ENCODE measurements at places on chromosomes 11 and 22. TPM values are rescaled to one million over a fixed set of nuclear protein-coding genes. Genes with fewer than 3 reads are reported as not detected.

Gene CHRM1
- total RNA-seq: not detected

Gene SCN2B
- under 0.01 TPM for total RNA-seq

Gene LUZP2
- total RNA-seq: 0.14 TPM

Gene NUCB2
- total RNA-seq: 152 TPM

Gene MCHR1
- total RNA-seq: 1.00 TPM

Gene ZNHIT2
- 6.3 TPM for total RNA-seq

Gene KRTAP5-2
- total RNA-seq: not detected

Gene TUBA8
- total RNA-seq: 0.43 TPM

Gene ISX
- not detected for total RNA-seq

Gene C11orf86
- 0.28 TPM for total RNA-seq

Gene LBHD1
- total RNA-seq: 3.0 TPM

Gene BAIAP2L2
- 0.28 TPM for total RNA-seq

Gene CD3G
- total RNA-seq: not detected

Gene OR51B5
- 0.18 TPM for total RNA-seq

Gene PLEKHA7
- 0.18 TPM for total RNA-seq

Gene RHOD
- 17.4 TPM for total RNA-seq

Gene FAT3
- total RNA-seq: 0.14 TPM

Gene MYO7A
- total RNA-seq: 0.09 TPM

Gene TEX54
- not detected for total RNA-seq

Gene MPEG1
- total RNA-seq: not detected

Gene B3GAT1
- 0.09 TPM for total RNA-seq

Gene DMC1
- total RNA-seq: 2.7 TPM

Gene SLC6A5
- under 0.01 TPM for total RNA-seq

Gene PEX26
- total RNA-seq: 12.7 TPM

Gene GLB1L3
- not detected for total RNA-seq

Gene KCNQ1
- not detected for total RNA-seq

Gene RASL10A
- not detected for total RNA-seq

Gene TNNT3
- not detected for total RNA-seq

Gene NRIP3
- 8.0 TPM for total RNA-seq

Gene HSPB2
- total RNA-seq: 0.18 TPM

Gene POU2AF2
- not detected for total RNA-seq

Gene NNMT
- total RNA-seq: 1,567 TPM

Gene CD3E
- not detected for total RNA-seq

Gene UFD1
- total RNA-seq: 57.0 TPM

Gene MMP12
- 0.28 TPM for total RNA-seq

Gene ZNF70
- total RNA-seq: 2.6 TPM

Gene VPREB1
- not detected for total RNA-seq

Gene SCGB1D2
- total RNA-seq: not detected

Gene TPBGL
- total RNA-seq: not detected

Gene ZBTB16
- 0.09 TPM for total RNA-seq

Gene DDTL
- 0.92 TPM for total RNA-seq

Gene OR51B4
- total RNA-seq: not detected

Data from smooth muscle cell of bladder (primary cell).